ENCODE measurements at places on chromosomes 12 and 14.
A peak's percentile ranks its signal among the peaks of the same experiment; 100 is the strongest.

- peak; percentile 35 for DNase-seq
These were observed 156.3 kb upstream of the PZP start for GRCh38 chr12:9364224-9365176.

GRCh38 chr12:13962699-13963098 lies 18.7 kb downstream of the GRIN2B start:
- no peak for DNase-seq

- DNase-seq, result no peak
These were observed 37.7 kb downstream of the NCOR2 start for GRCh38 chr12:124529565-124530276.

GRCh38 chr14:104341532-104342434 lies 203.4 kb downstream of the KIF26A start:
- DNase-seq, result no peak

DNA sequence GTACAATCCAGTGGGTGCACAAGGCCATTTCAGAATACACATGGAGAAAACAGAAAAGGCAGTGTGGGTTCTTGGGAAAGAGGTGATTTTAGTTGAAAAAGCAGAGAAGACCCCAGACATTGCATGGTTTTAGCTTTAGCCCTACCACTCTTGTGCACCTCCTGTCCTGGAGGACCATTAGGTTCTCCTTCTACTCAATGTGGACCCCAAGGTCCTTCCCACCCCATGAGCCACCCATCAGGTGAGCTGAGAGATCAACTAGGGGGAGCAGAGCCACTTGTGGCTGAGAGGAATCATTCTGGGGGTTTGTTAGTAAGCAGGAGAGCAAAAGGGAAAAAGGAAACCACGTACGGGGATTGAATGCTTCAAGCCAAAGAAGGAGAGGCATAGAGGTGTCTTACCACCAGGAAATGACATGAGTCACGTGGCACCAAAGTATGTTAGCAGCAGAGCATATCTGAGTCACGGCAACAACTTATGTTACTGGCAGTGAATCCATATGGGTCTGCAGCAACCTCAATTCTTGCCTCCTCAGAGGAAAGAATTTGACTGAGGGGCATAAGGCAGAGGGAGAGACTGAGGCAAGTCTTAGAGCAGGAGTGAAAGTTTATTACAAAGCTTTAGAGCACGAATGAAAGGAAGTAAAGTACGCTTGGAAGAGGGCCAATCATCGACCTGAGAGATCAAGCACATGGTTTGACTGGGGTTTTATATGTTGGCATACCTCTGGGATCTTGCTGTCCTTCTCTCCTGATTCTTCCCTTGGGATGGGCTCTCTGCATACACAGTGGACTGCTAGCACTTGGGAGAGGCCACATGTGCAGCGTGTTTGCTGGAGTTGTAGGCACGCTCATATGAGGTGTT lies 73.9 kb downstream of the HSD17B6 start:
- peak; percentile 25 for DNase-seq

- no peak for DNase-seq
These were observed 390 bp downstream of the JKAMP start for GRCh38 chr14:59484639-59485175.

GRCh38 chr14:70358631-70359030 lies 852 bp downstream of the COX16 start:
- DNase-seq, result no peak

- DNase-seq, result no peak
These were observed 23.4 kb downstream of the DNM1L start for GRCh38 chr12:32702473-32702872.

DNA sequence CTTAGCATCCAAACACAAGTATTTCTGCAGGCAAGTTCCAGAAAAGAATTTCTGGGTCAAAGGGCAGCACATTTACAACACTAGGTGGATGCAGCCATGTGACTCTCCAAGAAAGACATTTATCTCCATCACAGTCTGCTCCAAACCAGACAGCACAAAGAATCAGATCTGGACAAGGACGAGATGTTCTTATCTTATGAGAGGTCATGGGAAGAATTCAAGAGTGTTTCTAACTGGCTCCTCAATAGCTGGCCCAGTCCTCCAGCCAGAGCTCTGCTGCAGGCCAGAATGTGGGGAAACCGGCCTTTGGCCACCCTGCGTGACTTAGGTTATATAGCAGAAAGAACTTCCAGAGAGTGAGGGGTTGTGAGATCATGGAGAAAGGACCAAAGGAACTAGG lies 17.4 kb downstream of the TMEM119 start:
- DNase-seq, result no peak

DNA sequence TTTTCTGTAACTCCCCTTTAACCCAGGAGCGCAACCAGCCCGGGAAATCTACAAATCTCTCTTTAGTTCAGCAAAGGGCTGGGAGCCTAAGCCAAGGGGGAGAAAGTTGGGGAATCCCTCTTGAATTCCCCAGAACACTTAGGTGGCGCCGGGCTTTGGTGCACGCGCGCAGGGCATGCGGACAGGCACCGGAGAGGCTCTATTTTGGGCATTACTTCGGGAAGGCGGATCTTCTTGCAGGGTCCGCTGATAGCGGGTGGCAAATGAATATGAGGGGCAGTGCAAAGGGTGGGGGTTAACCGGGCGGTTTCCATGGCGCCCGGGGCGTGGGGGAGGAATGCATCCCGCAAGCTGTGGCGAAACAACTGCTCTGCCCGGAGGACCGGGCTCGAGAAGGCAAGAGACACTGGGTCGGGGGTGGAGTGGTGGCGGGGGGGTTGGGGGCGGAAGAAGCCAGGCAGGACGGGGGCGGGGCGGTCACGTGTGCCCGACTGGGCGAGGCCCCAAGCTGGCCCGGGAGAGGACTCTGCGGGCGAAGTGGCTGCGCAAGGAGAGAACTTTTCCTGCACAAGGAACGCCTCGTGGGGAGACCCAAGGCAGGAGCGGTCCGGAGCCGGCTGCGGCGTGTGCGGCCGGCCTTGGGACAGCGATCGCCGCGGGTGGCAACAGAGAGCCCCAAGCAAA lies at the start of gene FLVCR2:
Gene FLVCR2, plus strand, starts transcription at position 519 of the 684 bp plus-strand sequence. CDS start 353 bp downstream, outside the sequence.
- DNase-seq, result peak; percentile 55

DNA sequence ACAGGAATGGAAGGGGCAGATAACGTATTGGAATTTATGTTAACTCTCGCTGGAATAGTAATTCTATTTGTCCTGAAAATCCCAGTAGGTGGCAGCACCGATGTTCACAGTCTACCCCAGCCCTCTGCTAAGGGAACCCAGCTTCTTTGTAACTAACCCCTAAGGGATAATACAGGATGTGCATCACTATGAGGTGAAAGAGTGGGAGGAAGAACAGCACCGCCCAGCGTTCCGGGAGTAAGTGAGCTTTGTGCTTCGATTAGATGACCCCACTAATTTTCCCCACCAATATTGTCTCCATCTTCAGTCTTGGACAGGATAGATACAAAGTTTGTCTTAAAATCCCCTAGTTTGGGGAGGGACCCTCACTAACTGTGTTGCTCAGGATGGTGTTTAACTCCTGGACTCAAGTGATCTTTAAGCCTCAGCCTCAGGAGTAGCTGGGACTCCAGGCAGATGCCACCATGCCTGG lies 2.7 kb downstream of the SLC2A3 start:
- DNase-seq, result peak; percentile 88

DNA sequence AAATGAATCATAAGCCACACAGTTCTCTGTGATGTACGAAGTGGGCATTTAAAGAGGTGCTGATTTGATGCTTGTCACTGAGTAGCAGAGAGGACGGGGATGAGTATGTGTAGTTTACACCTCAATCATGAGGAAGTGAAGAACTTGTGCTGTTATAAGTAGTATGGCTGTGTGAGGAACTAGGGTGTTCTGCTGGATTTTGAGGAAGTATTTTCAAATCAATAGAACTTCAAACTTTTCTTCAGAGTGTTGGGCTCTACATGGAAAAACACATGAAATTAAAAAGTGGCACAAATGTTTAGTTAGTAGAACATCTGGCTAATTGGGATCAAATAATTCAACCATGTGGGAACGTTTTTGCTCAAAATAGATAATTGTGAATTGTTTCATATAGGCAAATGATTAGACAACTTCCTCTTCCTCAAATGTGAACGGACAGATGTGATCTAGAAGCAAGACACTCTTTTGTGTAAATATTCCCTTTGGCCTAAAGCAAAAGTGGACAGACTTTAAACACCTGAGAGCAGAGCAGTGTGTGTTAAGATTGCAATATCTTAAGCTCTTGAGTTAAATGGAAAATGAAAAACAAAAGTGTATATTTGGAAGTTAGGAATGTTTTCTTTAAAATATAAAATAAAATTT lies 168.5 kb downstream of the NAV3 start:
- no peak for DNase-seq

- peak; percentile 38 for DNase-seq
These were observed 413 bp downstream of the DAD1 start for GRCh38 chr14:22588526-22589095.

GRCh38 chr12:94615260-94616181 lies 34.8 kb downstream of the TMCC3 start:
- DNase-seq, result no peak

- DNase-seq, result no peak
These were observed 258.4 kb downstream of the AKAP6 start for GRCh38 chr14:32587461-32587860.

DNA sequence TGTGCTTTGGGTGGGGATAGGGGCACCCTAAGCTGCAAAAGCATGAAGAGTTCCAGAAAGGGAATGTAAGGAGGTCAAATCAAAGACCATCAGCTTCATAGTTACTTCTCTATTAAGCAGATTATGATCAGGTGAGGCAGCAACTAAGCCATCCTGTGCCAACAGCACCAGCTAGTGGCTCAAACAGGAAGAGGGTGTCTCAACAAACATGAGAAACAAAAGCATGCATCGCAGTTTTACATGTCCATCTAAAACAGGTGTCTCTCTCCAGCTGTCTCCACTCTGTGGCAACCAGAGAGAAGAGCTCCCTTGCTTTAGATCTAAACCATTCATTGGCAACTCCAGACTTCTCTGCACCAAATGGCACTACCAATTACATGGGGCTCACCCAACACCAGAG lies 52.9 kb downstream of the ACTN1 start:
- DNase-seq, result no peak

GRCh38 chr12:75526655-75527511 lies 15.5 kb upstream of the KRR1 start:
- DNase-seq, result peak; percentile 50

DNA sequence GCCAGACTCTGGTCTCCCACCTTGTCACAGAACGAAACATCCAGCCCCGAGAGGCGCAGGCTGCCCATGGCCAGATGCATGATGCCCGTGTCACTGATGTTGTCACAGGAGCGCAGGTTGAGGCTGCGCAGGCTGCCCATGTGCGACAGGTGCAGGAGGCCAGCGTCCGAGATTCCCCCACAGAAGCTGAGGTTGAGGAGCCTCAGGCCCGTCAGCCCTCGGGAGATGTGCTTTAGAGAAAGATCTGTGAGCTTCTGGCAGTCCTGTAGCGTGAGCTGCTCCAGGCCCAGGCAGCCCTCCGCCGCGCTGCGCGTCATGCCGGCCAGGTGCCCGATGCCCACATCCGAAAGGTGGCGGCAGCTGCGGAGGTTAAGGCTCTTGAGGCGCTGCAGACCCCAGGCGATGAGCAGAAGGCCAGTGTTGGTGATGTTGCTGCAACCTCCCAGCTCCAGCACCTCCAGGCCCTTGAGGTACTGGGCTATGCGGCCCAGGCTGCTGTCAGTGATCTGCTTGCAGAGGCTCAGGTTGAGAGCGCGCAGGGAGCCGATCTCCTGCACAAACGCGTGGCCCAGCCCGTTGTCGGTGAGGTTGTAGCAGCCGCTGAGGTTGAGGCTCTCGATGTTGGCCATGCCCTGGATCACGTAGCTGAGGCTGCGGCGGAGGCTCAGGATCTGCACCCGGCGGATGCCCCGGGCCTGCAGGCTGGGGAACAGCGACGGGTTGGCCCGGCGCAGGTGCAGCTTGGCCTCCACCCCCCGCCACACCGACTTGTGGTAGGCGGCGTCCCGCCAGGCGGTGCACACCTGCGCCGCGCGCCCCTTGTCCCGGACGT lies 991 bp downstream of the FBXL14 start:
- DNase-seq, result peak; percentile 59

DNA sequence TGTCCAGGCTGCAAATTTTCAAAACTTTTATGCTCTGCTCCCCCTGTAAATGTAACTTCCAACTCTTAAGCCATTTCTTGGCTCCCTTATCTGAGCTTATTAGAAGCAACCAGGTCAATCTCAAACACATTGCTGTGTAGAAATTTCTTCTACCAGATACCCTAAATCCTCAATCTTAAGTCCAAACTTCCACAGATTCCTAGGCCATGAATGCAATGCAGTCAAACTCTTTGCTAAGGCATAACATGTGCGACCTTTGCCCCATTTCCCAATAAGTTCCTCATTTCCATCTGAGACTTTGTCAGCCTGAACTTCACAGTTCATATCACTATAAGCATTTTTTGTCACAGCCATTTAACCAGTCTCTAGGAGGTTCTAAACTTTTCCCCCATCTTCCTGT lies 64.5 kb downstream of the TMTC3 start:
- no peak for DNase-seq

DNA sequence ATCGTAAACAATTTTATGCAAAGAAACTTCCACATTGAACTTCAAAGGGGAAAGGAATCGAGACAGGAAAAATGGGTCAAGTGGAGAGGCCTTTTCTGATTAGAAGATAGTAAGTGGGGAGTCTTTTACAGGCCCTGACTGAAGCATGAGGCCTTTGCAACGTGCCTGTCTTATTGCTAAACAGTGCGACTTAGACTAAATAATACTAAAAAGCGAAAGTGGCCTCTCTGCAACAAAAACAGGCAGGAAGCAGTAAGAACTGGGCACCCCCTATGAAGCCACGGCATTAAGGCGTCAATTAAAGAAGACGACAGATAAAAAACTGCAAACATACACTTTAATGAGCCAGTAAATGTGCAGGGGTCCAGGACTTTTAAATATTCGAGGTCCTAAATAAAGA lies 283.4 kb upstream of the GRIP1 start:
- peak; percentile 3 for DNase-seq

DNA sequence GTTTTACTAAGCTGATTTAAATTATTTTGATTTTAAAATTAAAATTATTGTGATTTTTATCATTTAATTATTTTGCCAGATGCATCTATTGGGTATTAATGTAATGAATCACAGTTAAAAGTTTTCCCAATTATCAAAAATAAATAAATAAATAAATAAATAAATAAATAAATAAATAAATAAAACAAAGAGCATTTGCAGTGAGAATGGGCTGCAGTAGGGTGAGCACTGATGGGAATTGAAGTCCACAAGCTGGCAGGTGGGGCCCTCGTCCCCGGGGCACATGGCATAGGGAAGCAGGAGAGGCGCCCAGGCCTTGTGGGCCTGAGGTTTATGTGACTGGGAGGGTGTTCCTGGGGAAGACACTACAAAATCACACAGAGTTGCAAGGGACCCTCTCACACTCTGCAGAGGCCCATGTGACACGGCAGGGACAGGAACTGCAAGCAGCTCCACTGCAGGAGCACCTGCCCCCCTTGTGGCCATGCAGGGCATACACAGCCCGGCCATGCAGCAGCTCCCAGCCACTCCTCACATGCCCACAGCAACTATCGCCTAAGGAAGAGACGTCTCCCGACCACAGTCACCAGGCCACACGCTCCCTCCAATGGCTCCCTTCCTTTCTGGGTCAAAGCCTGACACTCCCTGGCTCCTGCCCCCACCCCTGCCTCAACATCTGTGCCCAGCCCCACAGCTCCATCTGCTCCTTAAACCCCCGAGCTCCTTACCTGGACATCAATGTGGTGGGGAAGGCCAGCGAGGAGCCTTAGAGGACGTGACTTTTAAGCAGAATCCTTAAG lies 256.3 kb upstream of the SFSWAP start:
- DNase-seq, result no peak

All from CD4-positive, alpha-beta T cell treated with Interleukin-21 for 1 hour (primary cell).